ENCODE measurements at places on chromosomes 16 and 17.

DNA sequence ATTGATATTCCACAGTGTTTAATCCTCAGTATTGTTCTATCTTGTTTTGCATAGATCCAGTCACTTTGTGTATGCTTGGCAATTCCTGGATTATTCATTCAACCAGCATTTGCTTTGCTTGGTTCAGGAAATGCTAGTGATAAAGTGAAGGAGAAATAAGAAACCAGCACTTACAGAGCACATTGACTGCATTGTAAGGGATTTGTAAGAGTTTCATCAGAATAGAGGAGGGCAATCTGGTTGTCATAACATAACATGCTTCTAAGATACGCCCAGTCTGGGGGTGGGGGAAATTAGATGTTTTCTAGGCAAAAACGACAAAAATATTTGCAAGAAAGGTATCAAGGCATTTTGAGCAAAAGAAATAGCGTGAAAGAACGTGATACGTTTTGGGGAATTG, 40.4 kb downstream of the TNRC6A start:
- DNase-seq, result no peak

DNA sequence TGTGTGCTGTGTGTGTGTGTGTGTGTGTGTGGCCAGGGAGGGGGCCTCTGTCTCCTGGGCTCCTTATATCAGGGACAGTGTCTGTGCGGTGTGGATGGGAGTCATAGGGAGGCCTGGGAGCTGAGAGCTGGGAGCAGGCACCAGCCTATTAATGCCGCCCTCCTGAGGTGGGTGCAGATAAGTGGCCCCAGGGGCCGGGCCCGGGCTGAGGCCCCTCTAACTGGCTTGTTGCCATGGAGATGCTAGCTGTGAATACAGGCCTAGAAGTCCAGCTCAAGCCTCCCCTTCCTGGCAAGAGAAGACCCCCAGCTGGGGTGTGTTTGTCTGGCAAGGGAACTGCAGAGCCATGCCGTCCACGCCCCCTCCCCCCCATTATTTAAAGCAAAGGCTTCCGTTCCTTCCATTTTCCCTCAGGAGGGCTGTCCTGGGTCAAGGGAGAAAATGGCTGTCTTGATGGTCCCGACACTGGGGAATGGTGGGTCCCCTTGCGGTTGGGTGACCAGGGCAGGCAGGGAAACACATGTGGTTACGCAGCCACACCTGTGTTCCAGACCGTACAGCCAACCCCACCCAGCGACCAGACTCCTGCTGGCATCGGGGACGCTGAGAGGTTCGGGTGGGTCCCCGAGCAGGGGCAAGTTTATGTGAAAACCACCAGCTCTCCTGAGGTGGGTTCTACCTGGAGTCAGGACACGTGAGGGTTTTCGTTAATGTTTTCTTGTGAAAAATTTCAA, 141.1 kb downstream of the MRM1 start:
- no peak for DNase-seq

- no peak for DNase-seq
Observed at GRCh38 chr17:81900181-81900820, 1.7 kb upstream of the NPB start.

DNA sequence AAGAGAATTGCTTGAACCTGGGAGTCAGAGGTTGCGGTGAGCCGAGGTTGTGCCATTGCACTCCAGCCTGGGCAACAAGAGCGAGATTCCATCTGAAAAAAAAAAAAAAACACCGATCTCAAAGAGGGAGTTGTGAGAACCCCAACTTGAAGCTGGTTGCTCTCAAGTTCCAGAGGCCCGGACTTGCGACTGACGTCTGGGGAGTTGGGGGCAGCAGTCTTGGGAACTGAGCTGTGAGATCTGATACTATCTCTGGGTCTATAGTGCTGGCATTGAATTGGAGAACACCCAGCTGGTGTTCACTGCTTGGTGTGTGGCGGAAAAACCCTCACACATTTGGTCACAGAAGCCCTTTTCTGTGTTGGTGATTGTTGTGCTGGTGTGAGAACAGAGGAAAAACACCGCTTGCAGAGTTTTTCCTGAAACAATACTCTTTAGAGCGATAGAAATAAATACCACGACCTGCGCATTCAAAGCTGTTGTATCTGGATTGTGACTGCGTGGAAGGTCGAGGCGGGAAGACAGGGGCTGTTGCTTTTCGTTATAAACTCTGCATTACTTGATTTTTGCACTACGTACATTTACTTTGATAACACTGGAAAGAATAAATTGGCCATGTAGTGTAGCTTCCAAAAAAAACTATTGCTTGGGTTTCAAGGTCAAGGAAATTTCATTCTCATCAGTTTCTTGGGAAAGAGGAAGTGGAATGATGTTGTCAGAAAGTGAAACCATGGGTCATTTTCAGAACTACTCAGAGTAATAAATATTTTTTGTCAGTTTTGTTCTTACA, 8.8 kb downstream of the SCIMP start:
- DNase-seq, result no peak

DNA sequence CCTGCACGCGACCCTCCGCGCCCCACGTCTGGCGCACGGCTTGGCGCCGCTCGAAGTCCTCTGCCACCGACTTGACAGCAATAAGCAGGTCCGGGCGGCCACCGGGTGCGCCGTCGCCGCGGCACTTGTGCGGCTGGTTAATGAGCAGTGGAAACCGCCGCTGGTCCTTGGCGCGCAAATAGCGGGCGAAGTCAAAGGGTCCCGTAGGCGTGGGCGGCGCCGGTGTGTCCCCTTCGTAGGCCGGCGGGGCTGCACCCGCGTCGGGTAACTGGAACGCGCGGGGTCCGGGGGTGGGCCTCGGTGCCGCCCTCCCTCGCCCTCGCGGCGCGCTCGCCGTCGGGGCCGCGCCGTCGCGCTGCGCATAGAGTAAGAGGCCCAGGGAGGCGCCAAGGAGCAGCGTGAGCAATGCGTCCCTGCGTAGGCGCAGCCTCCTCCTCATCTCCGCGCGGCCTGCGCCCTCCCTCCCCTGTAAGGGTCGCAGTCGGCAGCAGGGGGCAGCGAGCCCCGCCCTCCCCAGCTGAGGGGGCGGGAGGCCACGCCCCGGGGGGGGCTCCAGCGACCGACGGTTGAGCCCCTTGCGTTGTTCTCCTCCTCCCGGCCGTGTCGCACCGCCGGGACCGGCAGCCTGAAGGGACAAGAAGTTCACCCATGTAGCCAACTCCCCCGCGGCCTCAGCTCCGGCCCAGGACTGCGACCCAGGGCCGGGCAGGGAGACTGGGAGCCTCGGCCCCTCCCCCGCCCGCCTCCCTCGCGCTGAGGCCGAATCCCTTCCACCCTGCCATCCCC, 558 bp downstream of the B3GNT9 start:
- peak; percentile 91 for DNase-seq

- no peak for DNase-seq
Observed at GRCh38 chr16:6547131-6547530, 785.5 kb upstream of the RBFOX1 start.

DNA sequence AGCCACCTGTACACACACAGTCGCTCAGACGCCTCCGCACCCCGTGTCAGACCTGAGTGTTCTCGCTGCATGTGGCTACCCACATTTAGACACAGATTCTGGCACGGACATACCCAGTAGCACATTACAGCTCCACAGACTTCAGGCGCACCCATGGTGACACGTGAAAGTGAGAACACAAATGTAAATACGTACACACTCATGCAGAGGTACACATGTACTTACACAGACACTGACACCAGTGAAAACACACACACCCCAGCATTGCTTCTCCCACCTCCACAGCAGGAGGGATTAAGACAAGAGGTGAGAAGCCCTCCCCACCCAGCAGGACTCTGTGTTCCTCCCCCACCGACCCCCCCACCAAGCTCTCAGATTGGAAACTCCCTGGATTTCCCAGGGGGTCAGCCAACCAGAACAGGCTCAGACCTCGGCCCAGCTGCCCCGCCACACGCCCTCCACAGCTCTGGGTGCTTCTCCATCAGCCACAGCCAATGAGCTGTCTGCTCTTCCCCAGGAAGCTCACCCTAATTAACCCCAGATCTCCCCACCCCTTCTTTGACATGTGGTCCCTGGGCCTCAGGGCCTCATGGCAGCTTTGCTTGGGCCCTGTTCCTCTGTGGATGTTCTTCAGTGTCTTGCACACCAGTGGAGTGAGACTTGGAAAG, 5.3 kb upstream of the FOXN1 start:
- no peak for DNase-seq

DNA sequence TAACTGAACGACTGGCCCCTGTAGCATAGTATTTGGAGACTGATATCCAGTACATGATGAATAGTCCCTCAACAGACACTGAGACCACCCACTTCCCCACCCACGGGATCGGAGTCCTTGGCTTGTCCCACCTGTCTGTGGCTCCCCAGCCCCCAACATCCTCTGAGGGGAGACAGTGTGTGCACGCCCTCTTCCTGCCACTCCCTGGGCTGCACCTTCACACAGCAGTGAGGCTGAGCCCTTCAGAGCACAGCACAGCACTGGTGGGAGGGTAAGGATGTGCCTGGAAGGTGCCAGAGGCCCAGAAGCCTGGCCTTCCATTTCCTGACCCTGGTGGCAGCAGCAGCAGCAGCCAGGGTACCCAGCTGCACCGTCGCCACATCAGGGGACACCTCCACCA, 11.0 kb downstream of the DNASE1 start:
- no peak for DNase-seq

DNA sequence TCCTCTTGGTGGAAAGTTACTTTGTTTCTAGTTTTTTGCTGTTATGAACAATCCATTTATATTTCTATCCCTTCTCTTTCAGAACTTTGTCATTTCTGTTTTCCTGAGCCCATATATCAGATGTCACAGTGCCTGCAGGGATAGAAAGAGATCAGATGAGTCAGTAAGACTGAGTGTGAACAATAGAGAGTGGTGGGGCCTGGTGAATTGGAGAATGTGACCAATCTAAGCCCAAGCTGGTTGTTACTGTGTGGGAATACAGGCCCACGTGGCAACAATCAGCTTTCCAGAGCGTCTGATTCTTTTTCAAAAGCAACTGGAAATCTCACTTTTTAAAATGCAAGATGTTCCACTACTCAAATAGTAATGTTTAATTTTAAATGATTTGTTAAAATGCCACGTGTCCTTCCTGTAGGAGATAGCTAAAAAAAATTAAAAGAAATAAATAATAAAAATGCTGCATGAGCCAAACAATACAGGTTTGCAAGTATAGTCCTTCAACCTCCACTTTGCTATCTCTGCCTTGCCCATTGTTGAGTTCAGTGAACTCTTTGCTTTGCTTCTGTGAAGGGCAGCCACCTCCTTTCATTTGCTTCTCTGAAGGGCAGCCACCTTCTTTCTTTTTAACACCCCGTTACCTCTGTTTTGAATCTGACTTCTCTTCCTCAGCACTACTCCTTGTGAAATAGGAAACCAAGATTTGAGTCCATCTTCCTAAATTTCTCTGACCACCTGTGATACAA, 9.6 kb downstream of the DCTN5 start:
- DNase-seq, result no peak

GRCh38 chr16:67399218-67399733, 6.0 kb upstream of the TPPP3 start:
- DNase-seq, result peak; percentile 85

DNA sequence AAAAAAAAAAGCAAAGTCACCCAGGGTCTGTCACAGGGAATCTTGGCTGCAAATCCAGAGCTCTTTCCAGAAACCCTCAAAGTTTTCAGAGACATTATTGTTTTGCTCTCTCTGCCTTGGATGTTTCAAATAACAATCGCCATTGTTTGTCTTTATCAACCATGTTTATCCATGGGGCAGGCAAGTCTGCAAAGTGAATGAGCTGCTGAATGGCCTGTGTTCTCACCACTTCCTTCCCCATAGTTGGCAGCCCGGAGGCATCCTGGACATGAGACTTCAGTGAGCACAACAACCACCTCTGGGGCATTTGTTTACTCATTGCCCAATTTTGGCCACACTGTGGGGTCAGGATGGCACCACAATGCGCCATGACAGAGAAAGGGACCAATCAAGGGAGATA, 53.1 kb upstream of the USP7 start:
- DNase-seq, result no peak

- no peak for DNase-seq
Observed at GRCh38 chr16:84455031-84455430, 49.4 kb downstream of the MEAK7 start.

GRCh38 chr17:70089513-70090148, 14.6 kb downstream of the KCNJ16 start:
- peak; percentile 46 for DNase-seq

DNA sequence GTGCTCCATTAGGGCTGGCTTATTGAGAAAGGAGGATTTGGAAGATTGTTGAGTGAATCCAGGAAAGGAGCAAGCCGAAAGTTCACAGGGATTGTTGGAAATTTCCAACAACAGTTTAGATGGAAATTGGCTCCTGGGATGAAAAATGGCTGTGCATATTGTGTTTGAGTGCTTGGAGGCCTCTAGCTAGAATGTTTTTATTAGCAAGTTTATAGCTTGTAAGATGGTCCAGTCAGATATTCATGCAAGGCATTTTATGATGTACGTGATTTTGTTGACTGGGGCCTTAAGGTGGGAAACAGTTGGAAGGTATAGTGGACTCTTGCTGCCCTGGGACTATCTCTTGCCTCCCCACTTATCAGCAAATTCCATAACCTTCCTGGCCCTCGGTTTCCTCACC, 216.7 kb downstream of the PRKCA start:
- DNase-seq, result no peak

GRCh38 chr16:86384980-86385379, 125.3 kb upstream of the FOXF1 start:
- DNase-seq, result no peak

DNA sequence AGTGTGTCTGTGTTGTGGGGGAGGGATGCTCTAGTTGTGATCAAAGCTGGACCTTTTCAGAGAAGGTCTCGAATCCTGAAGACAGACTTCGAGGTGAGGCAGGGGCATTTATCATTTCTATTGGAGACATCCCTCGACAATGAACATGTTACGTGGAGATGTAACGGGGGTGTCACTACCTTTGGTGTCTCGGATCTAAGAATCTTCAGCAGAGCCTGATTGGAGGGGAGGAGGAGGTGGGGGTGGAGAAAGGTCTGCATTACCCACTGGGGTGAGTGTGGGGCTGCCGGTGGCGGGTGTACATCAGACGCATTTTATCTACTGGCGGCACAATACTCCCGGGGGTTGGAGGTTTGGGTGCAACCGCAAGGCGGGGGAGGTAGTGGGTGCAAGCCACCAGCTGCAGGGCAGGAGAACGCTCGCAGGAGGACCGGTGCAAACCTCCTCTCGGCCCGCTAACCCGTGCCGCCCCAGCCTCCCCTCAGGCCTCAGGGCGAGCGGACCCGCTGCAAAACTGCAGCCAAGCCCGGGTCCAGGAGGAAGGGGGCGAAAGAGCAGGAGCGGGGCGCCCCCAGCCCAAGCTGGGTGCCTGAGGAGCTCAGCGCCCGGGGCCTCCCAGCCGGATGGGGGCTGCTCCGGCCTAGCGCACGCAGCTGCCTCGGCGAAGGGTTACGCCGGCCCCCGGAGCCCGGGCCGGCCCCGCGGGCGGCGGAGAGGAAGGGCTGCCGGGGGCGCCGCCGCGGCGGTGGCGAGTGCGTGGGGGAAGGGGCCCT, 735 bp downstream of the ZNF652 start:
- peak; percentile 82 for DNase-seq

GRCh38 chr16:5024632-5025031, 9.1 kb downstream of the NAGPA start:
- no peak for DNase-seq

GRCh38 chr17:57110152-57110542, 25.1 kb downstream of the AKAP1 start:
- no peak for DNase-seq

DNA sequence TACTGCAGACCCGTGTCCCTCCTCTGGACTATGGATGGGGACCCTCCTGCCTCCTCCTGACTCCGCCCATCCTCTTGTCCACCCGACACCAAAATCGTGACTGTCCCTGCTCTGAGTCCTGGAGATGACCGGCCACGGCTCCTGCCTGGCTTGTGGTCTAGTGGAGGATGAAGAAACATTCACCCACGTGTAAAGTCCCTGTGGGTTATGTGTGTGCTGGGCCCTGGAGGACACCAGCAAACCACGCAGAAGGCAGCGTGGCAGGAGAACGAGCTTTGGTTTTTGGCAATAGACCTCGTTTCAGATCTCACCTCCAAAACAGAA, 11.9 kb downstream of the SPNS2 start:
- DNase-seq, result no peak

Measured in right kidney (tissue), 9 donors.